ENCODE measurements at places on chromosomes 3 and 15.

DNA sequence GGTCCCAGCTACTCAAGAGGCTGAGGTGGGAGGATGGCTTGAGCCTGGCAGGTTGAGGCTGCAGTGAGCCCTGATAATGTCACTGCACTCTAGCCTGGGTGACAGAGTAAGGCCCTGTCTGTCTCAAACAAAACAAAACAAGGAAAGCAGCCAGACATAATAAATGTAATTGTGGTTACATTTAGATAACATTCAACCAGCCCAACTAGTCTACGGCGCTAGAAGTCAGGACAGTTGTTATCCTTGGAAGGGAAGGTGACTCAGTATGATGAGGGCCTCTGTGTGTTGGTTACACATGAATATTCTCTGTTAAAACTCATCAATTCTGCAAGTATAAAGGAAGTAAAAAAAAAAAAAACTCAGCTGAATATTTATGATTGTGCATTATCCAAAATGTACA, 27.0 kb upstream of the CSPG5 start:
- peak; percentile 79 for DNase-seq

GRCh38 chr3:132595014-132595413, 2.1 kb upstream of the ACKR4 start:
- DNase-seq, result peak; percentile 27

DNA sequence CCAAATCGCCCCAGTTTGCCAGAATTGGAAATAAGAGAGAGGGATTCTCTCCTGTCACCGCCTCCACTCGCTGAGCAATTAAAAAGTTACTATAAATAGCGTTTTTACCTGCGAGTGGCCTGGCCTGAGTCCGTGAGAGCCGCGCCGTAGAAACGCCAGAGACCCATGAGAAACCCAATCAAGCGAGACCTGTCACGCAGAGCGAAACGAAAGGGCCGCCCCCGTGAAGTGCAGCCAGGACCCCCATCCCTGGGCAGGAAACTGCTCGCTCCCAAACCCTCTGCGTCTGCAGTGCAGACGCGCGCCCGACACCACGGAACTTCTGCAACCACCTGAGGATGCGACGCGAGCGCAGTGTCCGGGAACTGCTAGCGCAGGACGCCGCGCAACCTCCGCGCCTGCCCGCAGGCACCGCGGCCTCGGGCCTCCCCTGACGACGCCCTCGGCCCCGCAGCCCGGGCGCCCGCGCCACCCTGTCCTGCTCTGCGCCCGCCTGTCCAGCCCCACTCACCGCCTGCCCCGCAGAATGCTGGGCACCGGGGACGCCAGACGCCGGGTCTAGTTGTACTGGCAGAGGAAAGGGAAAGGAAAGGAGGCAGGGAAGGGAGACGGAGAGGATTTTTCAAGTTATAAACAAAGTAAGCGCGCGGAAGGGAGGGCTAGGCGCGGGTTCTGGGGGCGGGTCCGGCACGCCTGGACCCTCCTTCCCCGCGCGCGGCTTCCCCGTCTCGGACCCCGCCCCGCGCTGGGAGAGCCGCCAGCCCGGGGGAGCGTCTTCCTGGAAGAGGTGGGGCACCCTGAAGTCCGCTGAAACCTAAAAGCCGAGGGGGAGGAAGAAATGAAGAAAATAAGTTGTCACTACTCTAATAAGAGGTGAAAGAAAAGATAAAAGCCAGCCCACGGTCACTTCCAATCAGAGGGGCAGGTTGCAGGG, at the start of gene PLSCR4:
Gene PLSCR4 (minus strand): TSS at position 657 of the 934 bp plus-strand sequence. CDS start 29,034 bp downstream, outside the sequence.
- peak; percentile 23 for DNase-seq

DNA sequence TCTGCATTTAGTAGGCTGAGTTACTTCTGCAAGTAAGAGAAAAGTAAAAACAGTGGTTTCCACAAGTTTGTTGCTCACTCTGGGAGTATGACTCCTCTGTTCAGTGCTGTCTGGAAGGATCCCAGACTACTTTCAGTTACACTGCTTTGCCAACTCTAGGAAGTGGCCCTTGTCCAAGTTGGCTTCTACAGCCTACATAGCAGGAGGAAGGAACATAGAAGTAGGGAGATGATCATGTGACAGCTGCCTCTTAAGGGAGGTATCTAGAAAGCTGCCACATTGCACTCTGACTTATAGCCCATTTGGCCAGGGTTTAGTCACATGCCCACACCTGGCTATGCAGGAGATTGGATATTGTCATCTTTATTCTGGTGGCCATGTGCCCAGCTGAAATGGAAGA, 298.1 kb downstream of the NSUN3 start:
- no peak for DNase-seq

DNA sequence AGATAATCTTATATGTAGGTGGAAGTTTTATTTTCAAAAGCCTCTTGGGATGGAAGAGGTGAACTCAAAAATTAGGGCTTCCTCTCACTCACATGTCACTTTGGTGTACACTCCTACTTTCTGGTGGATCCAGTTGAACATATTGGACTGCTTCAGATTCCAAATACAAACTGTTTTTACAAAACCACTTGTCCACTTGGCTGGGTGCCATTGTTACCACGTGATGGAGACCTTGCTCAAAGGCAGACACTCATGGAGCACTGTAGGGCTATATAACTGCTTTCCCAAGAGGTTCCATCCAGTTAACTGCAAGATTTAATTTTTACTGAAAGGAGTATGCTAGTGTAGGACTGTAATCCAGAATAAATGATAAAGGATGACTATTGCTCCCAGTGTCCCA, 307.0 kb downstream of the EPHA6 start:
- DNase-seq, result no peak

- DNase-seq, result no peak
Observed at GRCh38 chr3:146345900-146346299, 95.0 kb upstream of the PLSCR4 start.

DNA sequence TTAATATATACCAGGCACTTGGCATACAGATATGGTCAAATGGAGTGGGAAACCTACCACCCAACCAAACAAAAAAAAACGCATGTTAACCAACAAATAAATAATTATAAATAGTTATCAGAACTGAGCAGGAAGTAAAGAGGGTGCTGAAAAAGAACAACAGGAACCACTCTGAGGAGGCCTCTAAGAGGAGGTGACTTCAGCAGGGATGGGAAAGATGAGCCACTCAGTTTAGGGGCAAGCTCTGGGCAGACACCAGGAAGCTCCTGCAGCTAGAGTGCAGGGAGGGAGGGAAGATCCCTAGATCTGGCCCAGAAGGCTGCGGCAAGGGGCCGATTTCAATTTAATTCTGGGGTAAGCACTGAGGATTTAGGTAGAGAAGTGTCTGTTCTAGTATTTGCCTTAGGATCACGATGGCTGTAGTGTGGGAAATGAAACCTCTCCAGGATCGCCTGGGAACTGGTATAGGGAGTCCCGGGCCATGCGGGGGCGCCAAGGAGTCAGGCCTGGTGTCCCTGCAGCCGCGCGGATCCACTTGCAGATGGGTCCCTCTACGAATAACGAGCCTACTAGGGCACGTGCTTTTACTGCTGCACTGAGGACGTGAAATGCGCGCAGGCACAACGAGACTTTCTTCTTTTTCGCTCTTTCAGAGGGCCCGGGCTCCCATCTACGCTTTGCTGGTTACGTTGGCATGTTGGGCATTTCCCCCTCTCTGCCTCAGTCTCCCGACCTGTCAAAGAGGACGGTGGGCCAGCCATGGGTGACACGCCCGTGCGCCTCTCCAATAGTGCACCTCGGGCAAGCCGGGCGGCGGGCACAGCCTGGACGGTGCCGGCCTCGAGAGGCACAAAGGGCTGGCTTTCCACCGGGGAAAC, 1.5 kb upstream of the LIMD1 start:
- peak; percentile 67 for DNase-seq

GRCh38 chr3:67609709-67610108, 44.7 kb downstream of the SUCLG2 start:
- no peak for DNase-seq

DNA sequence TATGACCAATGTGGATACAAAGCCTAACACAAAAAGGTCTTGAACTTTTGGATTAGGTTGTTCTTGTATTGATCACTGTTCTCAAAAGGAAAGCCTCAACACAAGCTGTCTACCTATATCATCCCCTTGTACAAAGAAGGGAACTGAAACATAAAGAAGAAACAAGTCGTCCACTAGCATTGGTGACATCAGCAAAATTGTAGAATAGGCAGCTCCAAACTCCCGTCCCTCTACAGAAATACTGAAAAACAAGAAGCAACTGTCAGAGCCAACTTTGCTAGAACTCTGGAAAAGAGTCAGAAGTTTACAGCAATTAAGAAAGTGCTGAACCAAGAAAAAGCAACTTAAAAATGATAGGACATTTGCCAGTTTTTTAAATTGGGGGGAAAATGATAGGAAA, 7.5 kb upstream of the NR1I2 start:
- DNase-seq, result no peak
